ENCODE measurements at places on chromosomes 7 and 10.

- DNase-seq, result no peak
These were observed 12.8 kb downstream of the ANKRD22 start for GRCh38 chr10:88838766-88839350.

- no peak for DNase-seq
These were observed 69.9 kb downstream of the ASAH2B start for GRCh38 chr10:50809596-50809995.

DNA sequence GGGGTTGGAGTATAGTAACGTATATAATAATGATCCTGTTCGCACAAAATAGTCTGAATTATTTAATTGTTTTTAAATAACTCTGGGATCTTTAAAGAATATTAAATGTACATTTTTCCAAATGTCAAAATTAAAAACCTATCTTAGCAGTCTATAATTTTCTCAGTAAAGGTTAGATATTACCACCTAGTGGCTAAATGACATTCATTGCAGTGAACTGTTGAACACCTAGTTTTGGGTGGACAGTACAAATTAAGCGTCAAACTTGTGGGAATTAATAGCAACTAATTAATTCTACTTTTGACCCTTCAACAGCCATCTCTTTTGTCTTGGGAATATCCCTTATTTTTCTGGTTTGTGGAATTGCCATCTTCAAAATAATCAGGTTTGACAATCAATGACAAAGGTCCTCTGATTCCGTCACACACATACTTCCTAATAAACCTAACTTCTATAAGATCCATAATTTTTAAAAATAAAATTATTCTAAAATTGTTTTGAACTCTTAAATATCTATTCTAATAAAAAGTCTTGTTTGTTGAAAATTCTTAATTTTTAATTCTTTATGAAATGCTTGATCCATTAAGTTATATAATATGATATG is 165.7 kb downstream of the SEMA3D start:
- peak; percentile 23 for DNase-seq

DNA sequence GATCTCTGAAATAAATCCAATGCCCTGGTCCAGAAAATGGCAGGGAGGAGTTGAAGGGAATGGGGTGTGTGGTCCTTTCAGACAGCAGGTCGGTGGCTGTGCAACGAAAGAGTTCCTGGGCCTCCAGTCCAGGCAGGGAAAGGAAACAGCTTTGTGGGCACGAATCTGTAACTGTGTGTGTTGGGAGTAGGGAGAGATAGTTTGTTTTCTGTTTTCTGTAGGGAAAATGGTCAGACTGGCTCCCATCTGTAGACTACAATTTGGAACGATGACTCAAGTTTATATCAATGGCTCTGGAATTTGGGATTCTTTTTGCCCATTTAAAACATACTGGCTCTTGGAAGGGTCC is 2.6 kb upstream of the HOXA9 start:
- DNase-seq, result no peak

DNA sequence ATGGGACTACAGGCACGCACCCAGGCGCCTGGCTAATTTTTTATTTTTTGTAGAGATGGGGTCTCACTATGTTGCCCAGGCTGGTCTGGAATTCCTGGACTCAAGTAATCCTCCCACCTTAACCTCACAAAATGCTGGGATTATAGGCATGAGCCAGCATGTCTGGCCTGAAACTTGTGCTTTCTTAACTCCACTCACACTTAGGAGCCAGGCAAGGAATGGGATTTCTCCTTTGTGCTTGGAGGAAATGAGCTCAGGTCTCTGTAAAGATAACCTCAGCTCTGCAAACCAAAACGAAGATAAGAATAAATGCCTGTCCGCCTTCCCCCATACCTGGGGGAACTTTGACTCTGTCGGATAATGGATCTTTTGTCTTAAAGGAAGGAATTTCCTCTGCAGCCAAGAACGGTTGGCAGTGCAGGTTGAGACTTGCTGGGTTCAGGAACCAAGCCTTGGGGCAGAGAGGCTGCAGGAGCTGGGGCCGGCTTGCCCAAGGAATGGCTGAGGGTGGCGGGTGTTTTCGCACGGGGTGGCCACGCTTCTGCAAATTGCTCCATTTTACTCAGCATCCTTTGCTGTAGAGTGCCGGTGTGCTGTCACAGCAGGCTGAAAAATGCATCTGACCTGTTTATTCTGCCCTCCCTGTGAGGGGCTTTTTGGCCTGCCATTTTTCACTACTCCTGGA is 174.2 kb downstream of the KIAA1217 start:
- no peak for DNase-seq

GRCh38 chr10:12766223-12766622 is 235.3 kb downstream of the CCDC3 start:
- no peak for DNase-seq

DNA sequence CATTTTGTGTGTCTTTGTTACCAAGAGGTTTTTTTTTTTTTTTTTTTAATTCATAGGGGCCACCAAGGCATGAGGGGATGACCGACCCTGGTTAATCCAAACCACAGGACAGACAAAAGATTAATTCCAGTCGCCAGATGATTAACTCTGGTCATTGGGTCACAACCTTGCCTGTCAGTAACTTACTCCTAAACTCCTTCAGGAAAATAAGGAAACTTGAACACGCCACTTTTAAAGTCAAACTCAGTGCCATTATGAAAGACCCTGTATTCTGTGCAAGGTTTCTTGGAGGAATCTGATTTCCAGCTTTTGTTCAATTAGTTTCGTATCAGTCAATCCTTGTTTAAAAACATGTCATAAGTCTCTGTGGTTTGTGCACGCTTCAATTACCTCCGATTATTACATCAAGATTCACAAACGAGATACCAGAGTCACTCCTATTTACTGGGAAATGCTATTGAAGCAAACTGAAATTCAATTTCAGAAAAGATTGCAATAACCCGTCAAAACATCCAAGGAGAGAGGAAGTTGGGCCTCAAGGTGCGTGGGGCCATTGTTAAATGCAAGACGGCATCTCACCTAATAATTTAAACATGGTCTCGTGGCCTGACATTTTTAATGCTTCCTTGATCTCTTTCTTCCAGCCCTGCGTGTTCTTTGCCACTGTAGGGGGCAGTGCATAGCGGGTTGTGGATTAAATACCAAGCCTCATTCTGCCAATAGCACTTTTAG is 44.0 kb downstream of the NRP1 start:
- no peak for DNase-seq

GRCh38 chr7:18786196-18786727 is 290.7 kb downstream of the HDAC9 start:
- no peak for DNase-seq

GRCh38 chr7:99194301-99194700 is 13.6 kb downstream of the KPNA7 start:
- DNase-seq, result no peak

- no peak for DNase-seq
These were observed 410.8 kb downstream of the MDFIC start for GRCh38 chr7:115332691-115333090.

- DNase-seq, result peak; percentile 70
These were observed 97.5 kb downstream of the PFKFB3 start for GRCh38 chr10:6300106-6300783.

GRCh38 chr10:46288601-46289206 is 1.9 kb downstream of the ANTXRL start:
- DNase-seq, result no peak

DNA sequence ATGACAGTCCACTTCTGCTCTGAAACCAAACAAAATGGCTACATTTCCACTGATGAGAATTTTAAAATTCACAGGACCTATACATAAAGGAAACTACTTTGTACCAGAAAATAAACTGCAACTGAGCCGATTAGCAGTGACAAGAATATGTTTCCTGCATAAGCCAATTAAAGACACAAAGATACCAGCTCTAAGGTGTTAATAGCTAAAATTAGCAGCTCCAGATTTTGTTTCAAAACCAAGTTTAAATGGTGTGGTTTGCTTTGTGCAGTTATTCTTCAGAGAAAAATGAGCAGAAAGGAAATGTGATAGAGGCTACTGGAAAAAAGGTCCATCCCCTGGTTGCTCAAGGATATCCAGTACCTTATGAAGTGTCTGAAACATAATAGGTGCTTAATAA is 123.2 kb downstream of the ANK3 start:
- DNase-seq, result no peak
